ENCODE measurements at places on chromosomes 12 and 14.

DNA sequence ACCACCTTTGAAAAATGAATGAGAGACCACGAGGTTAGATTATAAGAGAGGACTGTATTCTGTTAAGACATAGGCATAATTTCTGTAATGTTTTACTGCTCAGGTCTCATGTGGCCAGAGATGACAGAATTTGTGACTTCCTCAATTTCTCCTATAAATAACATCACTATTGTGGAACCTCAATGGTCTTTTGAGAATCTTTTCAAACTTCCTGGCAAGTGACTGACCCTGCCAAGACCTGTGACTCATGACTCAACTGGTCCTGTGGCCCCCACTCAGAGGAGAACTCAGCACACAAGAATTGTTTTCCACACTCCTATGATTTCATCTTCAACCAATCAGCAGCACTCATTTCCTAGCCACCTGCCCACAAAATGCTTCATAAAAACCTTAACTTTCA, 508.2 kb upstream of the ATP2B1 start:
- no peak for DNase-seq

GRCh38 chr14:68692216-68692615, 100.7 kb downstream of the ZFP36L1 start:
- DNase-seq = no peak

- no peak for DNase-seq
Observed at GRCh38 chr12:124583854-124584253, 16.4 kb upstream of the NCOR2 start.

GRCh38 chr14:53048631-53049030, 97.8 kb upstream of the FERMT2 start:
- no peak for DNase-seq

DNA sequence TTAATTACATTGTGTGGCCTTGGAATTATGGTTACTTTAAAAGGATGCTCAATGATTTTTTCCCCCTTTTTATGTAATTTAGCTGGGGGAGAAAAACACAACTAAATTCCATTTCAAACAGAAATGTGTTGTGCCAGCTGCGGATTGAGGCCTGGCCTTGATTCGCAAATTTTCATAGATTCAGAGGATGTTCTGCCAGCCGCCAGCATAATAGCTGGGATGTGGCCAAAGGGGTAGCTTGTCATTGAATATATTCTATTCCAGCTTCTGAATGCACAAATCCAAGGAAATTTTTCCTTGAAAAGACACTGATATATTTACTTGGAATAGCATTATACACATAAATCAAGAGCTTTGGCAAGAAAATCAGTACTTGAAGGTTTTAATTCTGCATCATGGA, 43.7 kb downstream of the TRHDE start:
- DNase-seq = no peak
